ENCODE measurements at places on chromosomes 4 and X.

DNA sequence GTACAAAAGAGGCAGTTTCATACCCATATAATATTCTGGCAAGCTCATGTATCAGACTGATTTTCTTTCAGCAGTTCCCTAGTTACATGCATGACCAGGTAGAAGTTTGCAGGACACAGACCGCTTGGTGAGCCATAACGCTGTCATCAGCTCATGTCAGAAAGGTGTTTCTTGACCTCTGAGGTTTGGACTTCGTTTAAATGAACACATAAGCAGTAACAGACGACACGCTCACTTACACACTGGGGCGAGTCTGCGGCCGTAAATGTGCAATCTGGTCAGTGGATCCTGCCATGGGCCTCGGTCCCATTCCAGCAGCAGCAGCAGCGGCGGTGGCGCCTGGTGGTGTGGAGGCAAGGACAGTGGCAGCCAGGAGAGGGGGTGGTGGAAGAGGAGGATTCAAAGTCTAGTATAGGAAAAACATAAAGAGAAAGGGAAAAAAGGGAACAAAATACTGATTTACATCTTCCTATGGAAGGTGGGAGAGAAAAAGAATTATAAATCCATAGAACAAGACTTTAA is 111.9 kb upstream of the CBR4 start:
- DNase-seq: no peak

- no peak for DNase-seq
Measured at GRCh38 chr4:142354041-142354440, 492.1 kb downstream of the INPP4B start.

- DNase-seq: no peak
Measured at GRCh38 chr4:172011196-172011595, 198.0 kb downstream of the GALNTL6 start.

DNA sequence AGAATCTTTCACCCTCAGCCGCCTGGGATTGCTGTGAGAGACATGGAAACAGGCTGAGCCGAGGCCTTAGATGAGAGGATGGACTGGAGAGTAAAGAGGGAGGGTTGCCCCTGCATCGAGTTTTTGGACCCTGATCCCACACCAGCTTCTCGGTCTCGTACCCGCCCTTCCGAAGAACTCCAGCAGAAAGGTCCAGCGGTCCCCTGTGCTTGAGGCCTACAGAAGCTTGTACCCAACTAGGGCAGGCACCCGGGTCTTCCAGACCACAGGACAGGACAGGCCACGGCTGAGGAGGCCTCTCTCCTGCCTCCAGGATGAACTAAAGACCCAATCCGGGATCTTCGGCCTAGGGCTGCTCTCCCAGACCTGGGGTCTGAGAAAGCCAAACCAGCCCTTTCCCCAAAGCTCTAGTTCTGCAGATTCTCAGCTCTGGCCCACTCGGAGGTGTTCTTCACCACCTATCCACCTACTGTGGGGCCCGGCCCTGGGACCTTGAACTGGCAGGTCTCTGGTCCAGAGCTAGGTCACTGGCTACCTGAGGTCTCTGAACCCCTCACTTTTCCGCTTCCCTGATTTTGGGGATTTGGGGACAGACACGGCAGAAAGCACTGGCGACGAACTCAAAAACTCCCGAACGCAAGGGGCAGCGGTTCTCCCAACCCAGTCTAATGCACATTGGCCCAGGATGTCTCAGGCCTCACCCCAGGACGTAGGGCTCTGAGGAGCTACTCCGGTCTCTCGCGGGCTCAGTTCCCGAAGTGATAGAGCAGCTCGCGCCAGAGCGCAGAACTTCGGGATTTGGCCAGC is 1.1 kb downstream of the NKX3-2 start:
- no peak for DNase-seq

DNA sequence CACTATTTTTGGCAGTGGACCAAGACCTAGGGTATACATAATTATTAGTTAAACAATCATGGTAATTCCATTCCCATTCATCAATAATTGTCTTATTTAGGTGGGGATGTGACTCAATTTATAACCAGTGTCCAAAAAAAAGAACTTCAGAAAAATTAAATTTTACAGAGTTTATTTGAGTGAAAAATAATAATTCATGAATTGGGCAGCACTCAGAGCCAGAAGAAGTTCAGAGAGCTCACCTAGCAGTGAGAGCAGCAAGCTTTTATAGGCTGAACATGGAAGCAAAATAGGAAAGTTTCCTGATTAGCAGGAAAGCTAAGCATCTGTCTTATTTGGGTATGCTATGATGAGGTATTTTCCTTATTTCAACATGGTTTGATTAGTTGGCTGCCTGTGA is 500.8 kb downstream of the PCDH7 start:
- DNase-seq: no peak

All from activated effector memory CD4-positive, alpha-beta T cell treated with Interleukin-2 at 50 U/mL for 16 hours (primary cell).